Vagina (tissue), 2 donors: ENCODE measurements at places on chromosomes 13 and 19. TPM values are rescaled to one million over a fixed set of nuclear protein-coding genes. Genes with fewer than 3 reads are reported as not detected.

C13orf42 gene
- not detected for total RNA-seq

GPX4 gene
- 524 TPM for total RNA-seq

DIRAS1 gene
- 2.0 TPM for total RNA-seq

SCN1B gene
- 8.6 TPM for total RNA-seq

PRSS57 gene
- total RNA-seq = not detected

ZNF534 gene
- not detected for total RNA-seq

FGF22 gene
- not detected for total RNA-seq

TSKS gene
- total RNA-seq = 1.2 TPM

SRRM5 gene
- 0.98 TPM for total RNA-seq

EDDM13 gene
- total RNA-seq = 7.6 TPM

TMEM59L gene
- total RNA-seq = 4.2 TPM

STARD13 gene
- total RNA-seq = 33.1 TPM

CYP2A7 gene
- 4.9 TPM for total RNA-seq

LRRC63 gene
- 0.49 TPM for total RNA-seq

GFY gene
- total RNA-seq = not detected

ADAT3 gene
- total RNA-seq = 5.2 TPM

KIR2DL3 gene
- total RNA-seq = not detected

PTGIR gene
- total RNA-seq = 10.8 TPM

NMRK2 gene
- not detected for total RNA-seq

ZNF625 gene
- total RNA-seq = 6.6 TPM
